HCEC 1CT (cell line): ENCODE measurements at places on chromosomes 1 and 21.

- DNase-seq = no peak
Observed at GRCh38 chr21:39579734-39580332, 32.9 kb upstream of the B3GALT5 start.

- no peak for DNase-seq
Observed at GRCh38 chr21:30257773-30258172, 25.0 kb downstream of the KRTAP24-1 start.

GRCh38 chr1:184865831-184866230 lies 108.5 kb downstream of the NIBAN1 start:
- DNase-seq = no peak

GRCh38 chr1:192786576-192786975 lies 22.3 kb upstream of the RGS2 start:
- no peak for DNase-seq

DNA sequence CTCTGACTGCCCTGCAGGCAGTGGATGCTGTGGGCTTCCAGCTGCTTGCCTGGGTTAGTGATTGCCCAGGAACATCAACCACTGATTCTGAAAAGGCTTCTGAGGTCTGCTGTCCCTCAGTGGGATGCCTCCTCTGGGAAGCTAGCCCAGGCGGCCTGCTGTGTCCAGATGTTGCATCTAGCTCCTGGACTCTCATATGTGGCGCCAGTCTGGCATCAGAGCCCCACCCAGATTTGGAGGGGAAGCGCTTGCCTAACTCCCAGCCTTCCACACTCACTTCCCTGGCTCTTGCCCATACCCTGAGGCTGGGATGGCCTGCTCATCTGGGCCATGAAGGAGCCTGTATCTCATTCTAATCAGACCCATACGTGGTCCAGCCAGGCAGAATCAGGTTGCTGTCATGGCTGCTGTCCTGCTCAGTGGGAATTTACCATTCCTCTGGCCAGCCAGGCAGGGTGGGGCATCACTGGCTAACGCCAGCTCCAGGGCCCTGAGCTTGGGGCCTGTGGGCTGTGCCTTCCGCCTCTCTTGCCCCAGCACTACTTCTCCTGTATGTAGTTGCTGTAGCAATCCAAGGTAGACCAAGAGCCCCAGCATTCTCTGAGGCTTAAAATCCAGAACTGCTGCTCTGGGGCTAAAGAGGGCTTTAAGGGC lies 4.1 kb downstream of the CSF1 start:
- DNase-seq = no peak

GRCh38 chr1:111832521-111833155 lies 76.9 kb downstream of the DDX20 start:
- no peak for DNase-seq

DNA sequence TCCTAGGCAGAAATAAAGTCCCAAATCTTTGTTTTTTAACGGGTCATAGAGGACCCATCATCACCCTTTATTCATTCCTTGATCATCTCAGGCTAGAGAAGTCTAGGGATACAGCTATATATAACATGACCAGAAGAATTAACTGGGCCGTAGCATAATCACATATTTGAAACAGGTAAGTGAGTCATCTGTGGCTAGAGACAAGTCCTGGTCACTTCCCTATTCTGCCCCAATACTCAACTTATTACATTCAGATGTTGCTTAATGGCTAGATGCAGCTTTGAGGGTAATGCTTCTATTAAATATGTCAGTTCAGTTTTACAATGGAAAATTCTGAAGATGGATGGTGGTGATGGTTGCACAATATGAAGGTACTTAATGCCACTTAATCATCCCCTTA lies 47.0 kb downstream of the EXO1 start:
- DNase-seq = no peak

- DNase-seq = no peak
Observed at GRCh38 chr21:26961698-26962097, 5.2 kb downstream of the ADAMTS5 start.
